Activated CD4-positive, alpha-beta T cell treated with anti-CD3 and anti-CD28 coated beads for 48 hours (primary cell): ENCODE measurements at places on chromosomes 7 and 10.

GRCh38 chr7:138911007-138911406 is 70.2 kb downstream of the KIAA1549 start:
- no peak for DNase-seq

DNA sequence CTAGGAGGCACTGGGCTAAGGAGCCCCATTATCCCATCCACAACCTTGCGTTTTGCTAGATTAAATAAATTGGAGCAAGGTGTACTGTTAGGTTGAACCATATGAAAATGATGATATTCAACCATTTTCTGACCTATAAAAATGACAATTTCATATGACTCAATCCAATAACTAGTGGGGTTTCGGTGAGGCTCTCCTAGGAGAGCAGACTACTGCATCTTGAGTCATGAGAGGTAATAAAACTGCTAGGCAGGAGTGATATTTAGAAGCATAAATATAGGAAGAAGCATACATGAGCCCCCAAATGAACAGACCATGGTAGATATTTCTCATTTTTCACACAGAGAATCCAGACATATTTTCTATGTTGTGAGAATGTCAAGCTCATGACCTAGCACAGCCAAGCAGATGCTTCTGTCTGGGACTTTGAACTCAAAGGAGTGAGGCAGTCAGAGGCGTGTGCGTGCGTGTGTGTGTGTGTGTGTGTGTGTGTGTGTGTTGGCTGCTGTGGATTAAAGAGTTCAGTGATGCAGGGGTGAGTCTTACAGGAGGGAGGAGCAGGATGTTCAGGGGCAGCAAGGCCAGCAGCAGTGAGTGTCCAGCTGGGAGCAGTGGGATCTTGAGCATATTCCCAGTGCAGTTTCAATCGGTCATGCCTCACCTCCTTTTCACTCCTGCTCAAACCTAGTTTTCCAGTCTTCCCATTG is 17.8 kb upstream of the WDR11 start:
- DNase-seq, result no peak

- DNase-seq, result no peak
These were observed 152.9 kb downstream of the DNAJB9 start for GRCh38 chr7:108722561-108722960.

DNA sequence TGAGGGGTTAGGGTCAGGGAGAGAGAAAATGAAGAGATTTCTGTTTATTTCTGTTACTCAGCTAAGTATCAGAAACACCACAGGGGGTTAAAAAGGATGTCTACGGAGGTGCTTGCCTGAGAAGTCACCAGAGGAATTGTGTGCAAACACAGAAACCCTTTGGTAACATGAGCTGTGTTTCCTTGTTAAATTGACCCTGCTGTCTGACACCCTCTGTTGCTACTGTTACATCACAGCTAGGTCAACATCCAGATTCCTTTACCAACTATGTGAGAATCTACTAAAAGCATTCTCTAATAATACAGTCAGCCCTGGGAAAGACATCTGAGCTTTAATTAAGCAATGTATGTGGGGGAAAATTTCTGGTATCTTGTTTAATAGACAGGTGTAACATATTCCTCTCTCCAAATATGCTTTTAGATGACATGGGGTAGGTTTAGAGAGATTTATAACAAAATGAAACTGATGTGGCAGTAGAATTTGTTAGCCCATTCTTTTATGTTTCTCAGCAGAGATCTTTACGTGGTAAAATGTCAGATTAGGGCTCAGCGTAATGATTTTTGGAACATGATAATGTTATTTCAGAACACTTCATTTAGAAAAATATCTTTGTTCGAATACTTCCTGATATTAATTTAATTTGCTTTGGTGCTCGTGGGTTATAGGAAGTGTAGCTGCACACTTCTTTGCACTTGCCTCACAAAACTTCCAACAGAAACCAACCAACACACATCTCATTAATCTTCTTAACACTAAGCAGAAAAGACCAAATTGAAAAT is 168.0 kb upstream of the AHR start:
- DNase-seq, result no peak

DNA sequence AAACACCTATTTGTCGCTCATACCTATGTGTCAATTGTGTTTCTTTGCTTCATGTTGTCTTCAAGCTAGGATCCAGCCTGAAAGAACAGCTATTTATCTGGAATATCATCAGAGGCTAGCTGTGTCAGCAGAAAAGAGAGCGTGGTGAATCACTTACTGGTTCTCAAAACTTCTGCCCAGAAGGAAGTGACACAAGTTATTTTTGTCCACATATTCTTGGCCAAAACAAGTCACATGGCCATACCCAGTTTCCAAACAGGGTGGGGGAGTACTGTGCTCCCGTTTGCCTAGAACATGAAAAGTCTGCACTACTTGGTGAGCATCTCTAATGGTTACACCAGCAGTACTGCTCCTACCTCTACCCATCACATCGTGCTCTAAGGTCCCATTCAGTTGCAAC is 160.9 kb upstream of the CSTF2T start:
- DNase-seq, result no peak

GRCh38 chr7:234051-234707 is 41.8 kb downstream of the FAM20C start:
- no peak for DNase-seq

DNA sequence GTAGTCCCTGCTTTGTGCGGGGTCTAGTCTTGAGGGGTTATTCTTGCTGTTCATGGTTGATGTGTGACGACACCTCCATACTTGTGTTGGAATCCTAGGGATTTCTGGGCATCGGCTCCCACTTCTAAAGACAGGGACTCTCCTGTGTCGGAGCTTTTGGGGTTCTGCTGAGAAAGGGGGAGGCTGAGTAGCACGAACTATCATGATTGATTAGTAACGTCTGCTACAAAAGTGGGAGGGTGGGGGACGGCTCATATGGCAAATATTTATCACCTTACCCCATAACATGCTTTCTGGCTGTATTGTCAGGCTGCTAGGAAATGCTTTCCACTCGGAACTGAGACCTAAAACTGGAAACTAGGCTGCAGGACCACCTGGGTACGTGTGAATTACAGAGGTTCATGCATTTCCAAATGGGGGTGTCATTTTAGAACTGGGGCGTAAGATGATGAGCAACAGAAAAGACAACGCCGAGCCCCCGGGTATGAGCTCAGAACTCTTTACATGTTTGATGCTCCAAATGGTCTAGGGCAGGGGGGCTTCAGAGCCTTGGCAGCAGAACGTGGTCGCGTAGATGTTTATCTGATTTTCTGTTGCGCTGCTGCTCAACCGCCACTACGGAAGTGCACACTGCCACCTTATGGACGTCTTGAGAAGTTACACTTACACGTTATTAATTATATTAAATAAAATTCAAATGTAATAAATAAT is 15.1 kb upstream of the NME8 start:
- DNase-seq, result peak; percentile 45

DNA sequence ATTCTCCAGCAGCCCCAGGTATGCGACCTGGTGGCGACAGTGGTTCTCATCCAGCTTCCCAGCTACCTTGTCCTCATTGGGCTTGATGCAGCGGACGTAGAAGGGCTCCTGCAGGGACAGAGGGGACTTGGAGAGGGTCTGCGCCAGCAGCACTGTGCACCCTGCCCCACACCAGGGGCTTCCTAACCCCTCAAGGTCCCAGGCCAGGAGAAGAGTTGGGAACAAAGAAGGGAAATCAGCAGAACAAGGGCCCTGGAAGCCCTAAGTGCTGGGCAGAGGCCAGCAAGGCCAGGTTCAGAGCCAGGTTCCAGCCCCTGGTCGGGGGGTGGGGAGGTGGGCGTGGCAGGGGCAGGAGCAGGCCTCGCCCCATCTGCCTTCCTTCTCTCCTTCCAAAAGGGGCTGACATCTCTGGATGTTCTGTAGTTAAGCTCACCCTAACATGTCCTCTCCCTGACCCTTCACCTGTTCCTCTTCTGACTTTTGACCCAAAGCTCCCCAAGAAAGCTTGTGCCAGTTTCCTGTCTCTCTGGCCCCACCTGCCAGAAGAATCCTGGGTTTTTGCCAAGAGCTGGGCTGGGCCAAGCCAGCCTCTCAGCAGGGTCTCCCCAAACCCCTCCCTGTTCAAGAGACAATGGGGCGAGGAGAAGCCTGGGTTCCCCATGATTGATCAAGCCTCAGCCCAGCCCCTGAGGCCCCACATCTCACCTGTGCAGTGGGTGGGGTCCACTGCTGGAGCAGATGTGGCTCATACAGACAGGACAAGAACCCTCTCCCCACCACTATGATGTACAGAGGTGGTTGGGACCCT is 11.9 kb downstream of the MYO1G start:
- DNase-seq, result no peak

- no peak for DNase-seq
These were observed 724.0 kb downstream of the GRID1 start for GRCh38 chr10:85642421-85643170.

DNA sequence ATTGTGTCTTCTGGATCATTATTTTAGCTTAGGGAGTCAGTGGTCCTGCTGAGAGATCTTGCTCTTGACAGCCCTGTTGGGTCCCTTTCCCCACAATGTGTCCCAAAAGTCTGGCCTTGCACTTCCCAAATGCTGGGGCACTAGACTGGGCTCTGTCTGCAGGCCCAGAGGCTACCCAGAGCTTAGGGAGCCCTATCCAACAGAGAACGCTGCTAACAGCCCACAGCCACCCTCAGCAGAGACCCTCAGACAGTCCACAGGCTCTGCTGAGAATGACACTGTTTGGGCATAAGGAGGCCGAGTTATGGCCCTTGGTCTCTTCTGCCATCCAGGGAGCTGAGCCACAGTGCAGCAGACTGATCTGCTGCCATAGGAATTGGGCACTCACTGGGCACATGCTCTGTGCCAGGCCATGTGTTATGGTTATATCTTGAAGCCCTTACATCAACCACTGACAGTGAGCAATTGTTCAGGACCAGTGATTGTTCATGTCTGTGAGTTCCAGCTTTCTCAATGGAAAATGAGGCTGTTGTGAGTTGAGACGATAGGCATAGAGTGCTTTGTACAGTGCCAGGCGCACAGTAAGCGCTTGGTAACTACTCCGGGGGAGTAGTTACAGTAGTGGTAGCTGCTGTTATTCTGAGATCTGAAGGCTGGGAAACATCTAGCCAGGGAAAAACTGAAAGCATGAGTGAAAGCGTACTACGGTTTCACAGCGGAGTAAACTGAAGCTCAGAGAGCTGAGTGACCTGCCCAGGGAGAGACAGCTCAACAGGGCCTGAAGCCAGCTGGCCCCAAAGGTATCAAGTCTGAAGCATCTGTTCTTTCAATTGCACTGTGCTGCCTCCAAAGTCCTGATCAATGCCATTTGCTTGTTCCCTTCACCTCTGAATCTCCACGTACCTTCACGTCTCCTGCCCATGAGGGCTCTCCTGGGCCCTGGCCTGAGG is 77.6 kb upstream of the PRLHR start:
- DNase-seq, result no peak

DNA sequence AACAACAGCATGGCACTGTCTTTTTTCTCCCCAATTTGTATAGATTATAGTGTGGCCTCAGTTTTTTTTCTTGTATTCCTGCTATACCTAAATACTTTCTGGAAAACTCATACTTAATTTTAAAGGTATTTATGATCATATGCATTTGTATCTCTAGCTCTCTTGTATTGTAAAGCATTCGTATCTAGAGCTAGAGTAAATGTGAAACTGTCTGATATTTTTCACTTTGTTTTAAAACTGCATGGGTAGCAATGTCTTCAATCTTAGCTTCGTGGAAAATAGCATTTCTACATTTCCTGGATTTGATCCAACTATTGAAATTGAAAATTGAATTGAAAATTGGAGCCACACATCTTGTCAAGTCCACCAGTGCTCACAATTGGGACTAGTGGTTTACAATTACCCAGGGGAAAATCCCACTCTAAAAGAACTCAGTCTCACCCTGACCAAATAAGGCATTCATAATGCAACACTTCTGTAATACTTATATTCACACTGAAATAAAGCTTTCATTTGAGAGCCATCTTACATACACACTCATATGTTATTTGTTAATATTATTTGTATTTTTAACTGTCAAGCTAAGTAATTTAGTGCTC is 51.3 kb upstream of the KLF6 start:
- DNase-seq, result no peak

DNA sequence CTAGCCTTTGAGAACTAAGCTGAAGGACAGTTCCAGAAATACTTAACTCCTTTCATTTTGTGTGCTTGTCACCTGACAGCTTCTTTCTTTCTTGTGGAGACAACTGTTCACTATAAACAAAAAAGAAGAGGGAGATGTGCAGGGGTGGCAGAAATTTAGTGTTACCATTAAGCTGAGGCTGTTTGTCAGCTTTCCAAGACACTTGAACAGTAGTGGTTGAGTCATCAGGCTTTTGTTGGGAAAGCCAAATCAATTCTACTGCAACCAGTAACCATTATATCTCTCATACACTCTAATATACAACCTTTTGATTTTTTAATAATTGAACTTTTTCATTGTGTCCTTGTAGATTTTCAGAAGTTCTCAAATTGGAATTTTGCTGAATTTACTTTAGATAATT is 75.3 kb downstream of the POLL start:
- DNase-seq, result no peak

DNA sequence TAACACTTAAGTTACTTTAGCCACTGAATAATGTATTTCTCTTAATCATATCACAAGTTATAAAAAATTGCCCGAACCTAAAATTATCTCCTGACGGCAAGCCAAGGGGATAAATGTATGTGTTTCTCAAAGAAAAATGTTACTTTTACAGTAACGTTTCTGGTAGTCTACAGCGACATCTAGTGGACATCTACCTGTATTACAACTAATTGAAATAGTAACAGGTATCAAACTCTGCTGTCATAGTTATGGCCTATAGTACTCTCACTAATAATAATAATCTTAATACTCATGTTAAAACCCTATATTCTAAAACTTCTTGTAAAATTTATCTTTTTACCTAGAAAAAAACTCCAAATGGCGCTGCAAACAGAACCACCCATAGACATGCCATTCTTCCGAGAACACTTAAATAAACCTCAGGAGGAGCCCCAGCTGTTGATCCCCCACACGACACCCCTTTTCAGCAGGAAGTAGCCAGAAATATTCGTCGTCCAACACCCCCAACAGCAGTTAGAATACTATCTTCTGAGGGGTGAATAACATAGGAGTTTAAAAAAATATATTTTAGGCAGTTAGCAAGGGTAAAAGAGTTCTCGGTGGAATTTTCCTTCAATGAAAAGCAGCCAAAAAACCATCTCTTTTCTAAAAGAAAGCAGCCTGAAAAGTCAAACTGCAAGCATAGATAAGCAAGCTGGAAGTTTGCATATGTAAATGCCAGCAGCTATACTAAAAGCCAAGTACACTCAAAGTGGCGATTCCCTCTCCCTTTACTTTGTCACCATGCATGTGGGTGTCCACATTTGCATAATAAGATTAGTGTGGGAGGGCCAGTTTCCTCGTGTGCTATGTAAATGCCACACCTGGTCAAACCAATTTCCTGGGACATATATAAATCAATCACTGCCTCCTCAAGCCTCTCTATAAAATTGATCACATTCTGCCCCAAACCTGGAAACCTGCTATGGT is 40.5 kb upstream of the ZNF107 start:
- no peak for DNase-seq

GRCh38 chr10:86757113-86757972 is 924 bp downstream of the BMPR1A start:
- DNase-seq, result peak; percentile 24

DNA sequence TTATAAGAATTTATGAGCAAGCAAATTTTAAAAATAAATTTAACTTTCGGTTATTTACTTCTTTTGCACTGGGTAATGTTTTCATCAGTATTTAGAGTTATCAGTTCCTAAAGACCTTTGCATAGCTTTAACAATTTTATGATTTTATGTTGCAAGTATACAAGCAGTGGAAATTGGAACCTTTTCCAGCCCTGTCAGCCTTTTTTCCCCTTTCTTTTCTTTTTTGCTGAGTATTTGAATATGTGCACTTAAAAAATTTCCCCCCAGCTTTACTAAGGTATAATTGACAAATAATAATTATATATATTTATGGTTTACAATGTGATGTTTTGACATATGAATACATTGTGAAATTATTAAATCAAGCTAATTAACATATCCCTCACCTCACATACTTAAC is 62.6 kb downstream of the MKLN1 start:
- no peak for DNase-seq
